Stimulated activated CD4-positive, alpha-beta T cell treated with anti-CD3 and anti-CD28 coated beads, Interleukin-1b, Interleukin-23, amount 100 ng/mL, for 48 hours (primary cell): ENCODE measurements at places on chromosomes 13 and 19.

- no peak for DNase-seq
These were observed 4.2 kb upstream of the ICAM1 start for GRCh38 chr19:10266706-10267105.

DNA sequence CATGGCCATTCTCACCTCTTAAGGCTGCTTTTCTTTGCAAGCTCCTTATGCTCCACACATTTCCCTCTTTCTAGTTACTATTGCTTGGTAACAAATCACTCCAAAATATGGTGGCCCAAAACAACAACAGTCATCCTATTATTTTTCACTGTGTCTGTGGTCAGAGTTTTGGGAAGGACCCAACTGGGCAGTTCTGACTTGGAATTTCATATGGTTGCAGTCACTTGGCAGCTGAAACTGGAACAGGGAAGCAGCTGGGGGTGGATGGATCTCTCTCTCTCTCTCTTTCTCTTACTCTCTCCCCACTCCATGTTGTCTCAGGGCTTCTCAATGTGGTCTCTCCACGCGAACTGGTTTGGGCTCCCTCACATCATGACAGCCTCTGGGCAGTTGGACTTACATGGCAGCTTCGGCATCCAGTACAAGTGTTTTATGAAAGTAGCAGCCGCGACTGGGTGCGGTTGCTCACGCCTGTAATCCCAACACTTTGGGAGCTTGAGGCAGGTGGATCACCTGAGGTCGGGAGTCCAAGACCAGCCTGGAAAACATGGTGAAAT is 39.6 kb downstream of the NUMBL start:
- DNase-seq: no peak

- DNase-seq: peak; percentile 79
These were observed 15.7 kb downstream of the NOSIP start for GRCh38 chr19:49564616-49565045.

- no peak for DNase-seq
These were observed 95.5 kb upstream of the RNF113B start for GRCh38 chr13:98272549-98272948.

DNA sequence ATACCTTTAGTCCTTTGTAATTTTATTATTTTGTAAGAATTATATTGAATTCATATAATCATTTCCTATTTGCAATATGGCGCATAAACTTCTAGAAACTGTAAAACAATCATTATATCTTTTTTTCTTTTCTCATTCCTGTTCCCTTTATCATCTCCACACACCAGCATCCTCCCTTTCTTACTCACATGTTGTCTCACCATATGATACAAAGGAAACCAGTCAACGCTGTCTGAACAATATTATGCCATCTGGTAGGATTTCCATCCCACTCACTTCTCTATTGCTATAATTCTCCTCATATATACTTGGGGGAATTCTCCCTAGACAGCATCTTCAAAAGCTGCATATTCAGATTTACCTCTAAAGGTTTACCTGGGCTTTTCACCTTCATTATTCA is 389.8 kb downstream of the NDFIP2 start:
- DNase-seq: no peak

GRCh38 chr19:15897026-15897737 is 692 bp downstream of the CYP4F2 start:
- DNase-seq: no peak

DNA sequence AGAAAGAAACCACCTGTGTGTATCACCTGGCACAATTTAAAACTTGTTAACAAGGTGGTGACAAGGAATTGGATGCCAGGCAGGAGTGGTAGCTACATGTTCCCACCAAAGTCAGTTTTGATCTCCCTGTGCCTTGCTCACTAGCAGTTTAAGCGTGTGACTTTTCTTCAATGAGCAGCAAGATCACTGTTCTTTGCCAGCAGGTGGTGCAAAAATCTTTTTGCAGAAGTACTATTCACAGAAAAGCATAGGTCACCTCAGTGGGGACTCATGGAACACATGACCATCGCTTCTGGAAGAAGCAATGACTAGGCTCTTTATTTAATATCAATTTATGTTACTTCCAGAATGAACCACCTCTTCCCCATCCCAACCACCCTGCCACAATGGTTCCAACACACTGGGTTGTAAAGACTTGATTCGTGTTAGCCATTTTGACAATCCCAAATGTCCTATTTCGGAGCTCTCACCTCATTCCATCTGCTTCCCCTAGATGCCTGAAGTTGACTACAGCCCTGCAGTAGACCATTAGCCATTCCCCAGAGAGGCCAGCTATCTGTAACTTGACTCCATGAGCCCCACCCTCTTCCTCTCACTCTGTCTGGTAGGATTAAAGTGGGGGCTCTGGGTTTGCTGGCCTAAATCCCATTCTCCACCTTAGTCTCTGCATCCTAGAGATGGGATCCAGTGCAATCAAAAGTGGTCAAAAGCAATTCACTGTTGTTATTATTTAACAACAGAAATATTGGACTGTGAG is 59.1 kb upstream of the TNFRSF19 start:
- no peak for DNase-seq

DNA sequence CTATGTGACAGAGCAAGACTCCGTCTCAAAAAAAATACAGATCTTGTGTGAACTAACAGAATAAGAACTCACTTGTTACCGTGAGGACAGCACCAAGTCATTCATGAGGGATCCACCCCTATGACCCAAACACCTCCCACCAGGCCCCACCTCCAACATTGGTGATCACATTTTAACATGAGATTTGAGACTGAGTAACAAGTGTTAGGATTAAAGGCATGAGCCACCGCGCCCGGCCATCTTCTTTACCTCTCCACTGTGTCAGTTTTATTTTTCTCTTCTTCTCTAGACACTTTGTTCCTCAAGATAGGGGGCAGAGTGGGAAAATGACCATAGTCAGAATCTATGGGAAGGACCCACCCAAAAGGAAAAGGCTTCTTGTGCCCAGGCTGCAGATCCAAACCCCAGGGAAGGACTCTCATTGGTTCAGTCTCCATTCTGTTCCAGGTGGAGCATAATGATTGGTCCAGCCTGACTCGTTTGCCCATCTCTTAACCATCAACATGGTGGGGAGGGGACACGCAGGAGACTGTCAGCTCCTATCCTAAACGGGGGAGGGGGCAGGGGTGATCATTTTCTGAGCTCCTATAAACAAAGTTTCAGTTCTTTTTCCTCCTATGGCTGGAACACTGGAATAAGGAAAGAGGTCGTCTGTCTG is 1.3 kb upstream of the CALM3 start:
- DNase-seq: no peak

DNA sequence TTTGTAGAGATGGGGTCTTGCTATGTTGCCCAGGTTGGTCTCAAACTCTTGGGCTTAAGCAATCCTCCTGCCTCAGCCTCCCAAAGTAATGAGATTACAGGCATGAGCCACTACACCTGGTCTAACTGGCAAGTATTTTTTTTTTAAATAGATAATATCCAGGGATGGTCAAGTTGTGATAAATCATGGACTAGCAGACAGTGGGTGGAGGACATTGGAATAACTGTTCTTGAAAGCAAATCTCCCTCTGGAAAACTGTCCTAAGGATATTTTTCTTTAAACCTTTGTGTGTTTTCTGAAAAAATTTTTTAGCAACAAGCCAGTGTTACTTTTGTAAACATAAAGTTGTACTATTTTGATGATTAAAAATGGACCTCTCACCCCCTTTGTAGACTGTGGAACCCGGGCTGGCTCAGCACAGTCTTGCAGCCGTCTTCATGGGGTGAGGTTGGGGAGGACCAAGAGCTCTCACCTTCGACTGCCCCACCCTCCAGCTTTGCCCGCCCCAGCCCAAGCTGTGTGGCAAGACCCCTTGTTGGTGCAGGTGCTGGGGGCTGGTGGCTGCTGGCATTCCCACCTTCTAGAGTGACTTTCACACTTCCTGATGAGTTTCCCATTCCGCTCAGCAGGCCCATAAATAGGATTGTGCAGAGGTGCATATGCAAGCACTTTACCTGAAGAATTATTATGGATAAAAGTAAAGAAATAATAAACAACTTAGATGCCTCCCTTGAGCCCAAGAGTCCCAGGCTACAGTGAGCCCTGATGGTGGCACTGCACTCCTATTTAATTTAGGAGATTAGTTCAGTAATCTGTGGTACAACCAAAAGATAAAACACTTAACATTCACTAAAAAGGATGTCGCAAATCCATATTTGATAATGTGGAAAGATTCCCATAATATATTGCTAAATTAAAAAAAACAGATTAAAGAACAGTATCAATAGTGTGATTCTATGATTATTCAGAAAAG is 107.3 kb downstream of the GADD45B start:
- no peak for DNase-seq

- DNase-seq: no peak
These were observed 18.6 kb upstream of the LMTK3 start for GRCh38 chr19:48530066-48530720.

- no peak for DNase-seq
These were observed 102.2 kb upstream of the EDNRB start for GRCh38 chr13:78020861-78021260.

DNA sequence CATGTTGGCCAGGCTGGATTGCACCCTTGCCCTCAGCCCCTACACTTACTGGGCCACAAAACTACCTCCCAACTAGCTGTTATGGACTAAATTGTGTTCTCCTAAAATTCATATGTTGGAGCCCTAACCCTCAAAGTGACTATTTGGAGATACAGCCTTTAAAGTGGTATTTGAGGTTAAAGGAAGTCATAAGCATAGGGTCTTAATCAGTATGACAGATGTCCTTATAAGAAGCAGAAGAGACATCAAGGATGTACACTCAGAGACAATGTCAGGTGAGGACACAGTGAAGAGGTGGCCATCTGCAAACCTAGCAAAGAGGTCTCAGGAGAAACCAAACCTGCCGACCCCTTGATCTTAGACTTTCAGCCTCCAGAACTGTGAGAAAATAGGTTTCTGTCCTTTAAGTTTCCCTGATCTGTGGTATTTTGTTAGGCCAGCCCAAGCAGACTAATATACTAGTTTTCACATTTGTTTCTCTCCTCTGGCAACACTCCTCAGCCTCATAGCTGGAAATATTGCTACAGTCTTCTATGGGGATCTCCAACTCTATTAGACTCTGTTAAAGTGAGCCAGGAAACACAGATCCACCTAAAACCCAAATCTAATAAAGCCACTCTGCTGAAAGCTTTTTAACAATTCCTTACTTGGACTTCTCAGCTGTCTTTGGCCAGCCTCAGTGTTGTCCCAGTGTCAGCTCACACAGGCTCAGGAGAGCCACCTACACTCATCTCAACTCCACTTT is 256.5 kb downstream of the TBC1D4 start:
- DNase-seq: no peak

DNA sequence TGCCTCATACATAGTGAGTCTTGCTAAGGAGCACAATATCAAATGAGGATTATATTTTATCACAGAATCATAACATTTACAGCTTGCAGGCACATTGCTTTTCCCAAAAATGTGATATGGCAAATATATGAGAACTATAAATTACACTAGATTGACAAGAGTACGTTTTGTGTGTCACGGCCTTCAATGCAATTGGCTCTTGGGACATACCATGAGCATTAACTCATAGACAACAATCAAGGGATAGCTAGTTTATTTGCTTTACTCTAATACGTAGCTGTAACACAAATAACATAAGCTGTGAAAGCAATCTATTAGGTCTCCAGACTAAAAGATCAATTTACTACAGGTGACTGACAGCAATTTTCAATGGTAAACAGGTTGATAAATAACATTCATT is 17.8 kb downstream of the LHFPL6 start:
- DNase-seq: no peak

DNA sequence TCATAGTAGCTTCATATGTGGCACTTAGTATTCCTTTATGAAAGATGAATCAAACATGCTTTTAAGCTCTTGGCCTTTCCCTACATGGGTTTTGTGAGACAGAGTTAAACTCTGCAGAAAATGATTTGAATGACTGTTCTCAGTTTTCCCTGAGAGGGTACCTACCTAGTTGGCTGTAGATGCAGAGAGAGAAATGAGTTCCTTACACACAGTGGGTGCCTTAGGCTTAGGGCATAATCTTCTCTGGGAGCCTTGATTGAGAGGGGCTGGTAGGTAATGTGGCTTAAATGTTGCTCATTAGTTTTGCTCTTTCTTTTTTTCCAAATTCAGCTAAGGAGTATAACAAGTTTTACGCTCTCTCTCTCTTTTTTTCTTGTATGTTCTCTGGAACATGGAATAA is 3.0 kb downstream of the URI1 start:
- DNase-seq: no peak

- DNase-seq: no peak
These were observed 20.5 kb downstream of the ATP4B start for GRCh38 chr13:113637262-113638160.

DNA sequence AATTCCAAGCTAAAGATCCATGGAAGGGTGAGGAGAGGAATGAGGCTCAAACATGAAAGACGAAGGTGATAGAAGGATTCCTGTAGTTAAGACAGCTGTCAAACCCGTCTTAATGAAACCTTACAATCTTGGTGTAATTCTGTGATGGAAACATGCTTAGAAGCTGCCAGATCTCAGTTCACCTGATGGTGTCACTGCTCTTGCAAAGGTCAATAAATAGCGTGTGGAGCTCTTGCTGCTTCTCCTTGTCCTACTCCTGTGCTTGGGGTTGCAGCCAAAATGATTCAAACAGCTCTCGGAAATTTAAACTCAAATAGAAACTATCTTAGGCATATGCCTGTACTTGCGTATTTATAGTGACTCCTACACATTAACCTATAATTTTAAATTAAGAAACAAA is 1705.0 kb downstream of the OLFM4 start:
- DNase-seq: no peak

- DNase-seq: no peak
These were observed 8.2 kb upstream of the ATF5 start for GRCh38 chr19:49920624-49921363.

DNA sequence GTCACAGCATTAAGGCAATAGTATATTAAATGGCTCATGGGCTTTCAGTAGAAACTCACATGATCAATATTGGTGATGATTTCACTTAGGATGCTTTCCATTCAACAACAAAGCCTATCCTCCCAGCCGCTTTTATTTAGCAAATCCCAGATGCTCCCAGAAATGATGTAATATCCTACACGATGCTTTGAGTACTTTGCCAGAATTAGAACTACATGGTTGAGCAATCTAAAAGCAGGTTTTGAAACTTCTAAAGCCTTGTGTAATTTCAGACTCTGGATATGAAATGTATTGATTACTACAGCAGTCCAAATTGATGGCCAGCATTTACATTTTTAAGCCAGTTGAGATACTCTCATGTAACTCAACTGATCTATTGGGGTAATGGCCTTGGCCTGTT is 13.6 kb downstream of the DLEU7 start:
- no peak for DNase-seq

GRCh38 chr13:87712012-87712411 is 40.8 kb downstream of the SLITRK5 start:
- DNase-seq: no peak

GRCh38 chr19:21581646-21582240 is 76.3 kb downstream of the ZNF429 start:
- DNase-seq: no peak

DNA sequence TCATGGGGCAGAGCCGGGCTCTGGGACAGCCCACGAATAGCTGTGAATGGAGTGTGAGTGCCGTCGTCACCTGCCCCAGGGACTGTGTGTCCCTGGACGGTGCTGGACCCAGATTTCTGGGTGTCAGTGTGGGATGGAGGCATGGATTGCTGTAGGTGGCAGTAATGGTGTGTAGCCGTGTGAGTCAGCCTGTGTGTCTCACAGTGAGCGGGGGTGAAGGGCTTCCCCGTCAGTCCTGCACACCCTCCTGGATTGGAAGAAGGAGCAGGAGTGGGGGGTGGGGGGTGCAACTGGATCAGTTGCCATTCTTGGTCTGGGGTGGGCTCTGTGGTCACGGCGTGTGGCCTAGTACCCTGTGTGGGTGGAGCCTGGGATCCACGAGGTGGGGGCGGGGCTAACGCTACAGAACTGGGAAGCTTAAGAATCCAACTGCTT is 6.5 kb upstream of the LTBP4 start:
- no peak for DNase-seq

- no peak for DNase-seq
These were observed 13.0 kb downstream of the CYP2S1 start for GRCh38 chr19:41205995-41206394.
